ENCODE measurements at places on chromosomes 6 and 20. TPM values are rescaled to one million over a fixed set of nuclear protein-coding genes. Genes with fewer than 3 reads are reported as not detected.
A peak's percentile ranks its signal among the peaks of the same experiment; 100 is the strongest.

DNA sequence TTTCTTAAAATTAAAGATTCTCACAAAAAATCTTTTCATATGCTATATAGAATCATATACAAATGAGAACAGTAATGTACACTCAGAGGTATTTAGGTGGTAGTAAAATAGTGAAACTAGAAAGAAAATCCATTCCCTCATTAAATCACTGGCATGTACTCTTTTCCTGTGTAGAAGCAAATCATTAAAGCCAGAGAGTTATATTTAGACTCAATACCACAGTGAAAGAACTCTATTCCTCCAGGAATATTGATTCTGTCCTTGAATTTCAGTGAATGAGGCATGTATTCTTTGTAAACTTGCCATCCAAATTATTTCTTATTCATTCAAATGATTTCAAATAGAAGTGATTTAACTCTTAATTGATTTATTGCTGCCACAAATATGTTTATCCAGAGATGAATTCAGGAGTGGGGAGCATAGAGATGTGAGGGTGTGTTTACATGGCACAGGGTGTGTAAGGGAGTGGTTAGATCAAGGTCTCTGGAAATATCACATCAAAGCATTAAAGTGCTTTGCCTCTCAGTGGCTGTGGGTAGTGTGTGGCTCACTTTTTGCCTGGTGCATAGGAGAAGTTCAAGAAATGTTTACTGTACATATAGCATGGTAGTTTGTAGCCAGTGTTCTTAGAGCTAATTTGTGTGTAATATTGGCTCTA lies 141.2 kb downstream of the FAM83B start:
- DNase-seq = no peak

The ULBP3 gene
- 1.3 TPM for total RNA-seq

GRCh38 chr20:25223179-25223661 lies 24.7 kb upstream of the PYGB start:
- DNase-seq = no peak

The BFSP1 gene
- total RNA-seq = 0.39 TPM

DNA sequence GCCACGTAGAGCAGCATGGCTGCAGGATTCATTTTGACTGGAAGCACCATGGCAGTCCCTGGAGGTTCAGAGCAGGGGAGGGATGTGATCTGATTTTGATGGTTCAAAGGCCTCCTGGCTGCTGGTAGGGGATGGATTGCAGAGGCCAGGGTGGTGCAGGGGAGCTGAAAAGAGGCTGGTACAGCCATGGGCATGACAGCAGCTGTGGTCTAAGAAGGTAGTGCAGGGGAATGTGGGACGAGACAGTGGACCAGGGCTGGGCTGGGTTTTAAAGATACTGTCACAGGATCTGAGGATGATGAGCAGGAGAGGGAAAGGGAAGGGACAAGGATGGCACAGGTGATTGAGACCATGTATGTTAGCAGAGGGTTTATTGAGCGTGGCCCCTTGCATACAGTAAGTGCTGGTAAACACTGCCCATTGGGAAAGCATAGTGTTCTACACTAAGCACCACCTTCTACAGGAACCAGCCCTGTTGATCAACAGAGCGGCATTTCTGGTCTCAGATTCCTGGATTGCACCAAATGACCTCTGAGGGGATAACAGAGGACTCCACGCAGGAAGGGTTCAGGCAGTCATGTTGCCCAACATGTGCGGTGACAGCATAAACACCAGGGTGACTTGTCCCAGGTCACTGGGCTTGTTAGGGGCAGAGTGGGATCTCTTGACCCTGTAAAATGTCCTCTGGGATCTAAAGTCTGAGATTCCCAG lies 14.5 kb upstream of the SIRPA start:
- no peak for DNase-seq

DNA sequence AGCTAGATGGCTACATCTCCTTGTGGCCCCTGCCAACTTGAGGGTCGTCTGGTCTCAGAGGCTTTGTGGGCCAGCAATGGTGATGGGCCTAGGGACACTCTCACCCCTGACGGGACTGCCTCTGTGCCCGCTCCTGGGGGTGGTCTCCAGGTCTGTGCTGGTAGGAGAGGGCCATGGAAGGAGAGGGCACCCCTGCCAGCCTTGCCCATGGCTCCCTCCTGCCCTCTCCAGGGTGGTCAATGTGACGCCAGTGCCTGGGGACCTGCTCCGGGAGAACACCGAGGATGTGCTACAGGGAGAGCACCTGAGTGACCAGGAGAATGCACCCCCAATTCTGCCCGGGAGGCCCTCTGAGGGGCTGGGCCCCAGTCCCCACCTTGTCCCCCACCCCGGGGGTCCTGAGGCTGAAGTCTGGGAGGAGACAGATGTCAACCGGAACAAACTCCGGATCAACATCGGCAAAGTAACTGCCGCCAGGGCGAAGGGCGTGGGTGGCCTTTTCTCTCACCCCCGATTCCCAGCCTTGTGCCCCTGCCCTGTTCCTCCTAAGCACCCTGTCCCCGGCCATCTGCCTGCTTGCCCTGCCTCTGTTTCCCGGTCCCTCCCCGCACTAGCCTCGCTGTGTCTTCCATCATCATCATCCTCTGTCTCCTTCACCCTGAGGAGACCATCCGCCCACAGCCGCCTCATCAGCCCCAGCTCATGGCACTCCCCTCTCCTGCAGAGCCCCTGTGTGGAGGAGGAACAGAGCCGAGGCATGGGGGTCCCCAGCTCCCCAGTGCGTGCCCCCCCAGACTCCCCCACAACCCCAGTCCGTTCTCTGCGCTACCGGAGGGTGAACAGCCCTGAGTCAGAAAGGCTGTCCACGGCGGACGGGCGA lies 15.8 kb downstream of the TTBK1 start:
- DNase-seq = no peak

The IL17F gene
- total RNA-seq = 0.64 TPM

The PSORS1C2 gene
- total RNA-seq = not detected

DNA sequence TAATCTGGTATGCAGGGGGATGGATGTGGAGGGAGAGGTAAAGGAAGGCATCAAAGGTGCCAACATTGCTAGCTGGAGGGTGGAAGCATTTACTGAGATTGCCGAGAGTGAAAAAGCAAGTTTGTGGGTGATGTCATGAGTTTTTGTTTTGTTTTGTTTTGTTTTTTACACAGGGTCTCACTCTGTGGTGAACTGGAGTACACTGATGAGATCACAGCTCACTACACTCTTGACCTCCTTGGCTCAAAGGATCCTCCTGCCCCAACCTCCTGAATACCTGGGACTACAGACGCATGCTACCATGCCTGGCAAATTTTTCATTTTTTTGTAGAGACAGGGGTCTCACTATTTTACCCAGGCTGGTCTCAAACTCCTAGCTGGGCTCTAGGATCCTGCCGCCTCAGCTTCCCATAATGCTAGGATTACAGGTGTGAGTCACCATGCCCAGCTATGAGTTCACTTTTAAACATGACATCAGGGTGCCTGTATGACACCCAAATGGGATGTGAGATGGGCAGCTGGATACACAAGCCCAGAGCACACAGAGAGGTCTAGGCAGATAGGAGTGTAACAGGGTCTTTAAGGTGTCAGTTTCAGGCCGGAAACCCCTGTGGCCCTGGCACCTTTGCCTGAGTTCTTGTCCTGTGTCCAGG lies 35.1 kb upstream of the HMGA1 start:
- no peak for DNase-seq

GRCh38 chr6:149170564-149171452 lies 146.7 kb upstream of the TAB2 start:
- DNase-seq = no peak

The CFB gene
- 0.64 TPM for total RNA-seq

- DNase-seq = no peak
These were observed 420.6 kb upstream of the MMS22L start for GRCh38 chr6:97703661-97704060.

GRCh38 chr20:51037532-51038115 lies 14.7 kb upstream of the KCNG1 start:
- DNase-seq = no peak

The SLC22A2 gene
- not detected for total RNA-seq

DNA sequence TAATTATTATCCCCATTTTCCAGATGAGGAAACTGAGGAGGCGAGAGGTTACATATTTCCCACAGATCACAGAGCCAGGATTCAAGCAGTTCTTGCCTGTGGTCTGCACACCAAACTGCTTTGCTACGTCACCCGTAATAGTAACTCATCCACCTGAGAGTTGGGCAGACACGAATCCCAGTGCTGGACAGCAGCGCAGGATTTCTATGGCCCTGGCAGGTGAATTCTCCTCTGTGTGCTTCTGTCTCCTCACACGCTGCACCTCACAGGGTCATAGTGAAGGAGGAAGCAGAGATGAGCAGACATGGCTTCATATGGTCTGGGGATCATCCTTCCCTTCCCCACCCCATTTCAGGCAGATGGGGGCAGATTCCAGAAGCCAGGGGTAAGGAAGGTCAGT lies 127.0 kb upstream of the LRFN2 start:
- no peak for DNase-seq

- DNase-seq = no peak
These were observed 459.7 kb upstream of the HTR1E start for GRCh38 chr6:86477500-86478148.

GRCh38 chr6:92541448-92542060 lies 877.8 kb downstream of the EPHA7 start:
- no peak for DNase-seq

DNA sequence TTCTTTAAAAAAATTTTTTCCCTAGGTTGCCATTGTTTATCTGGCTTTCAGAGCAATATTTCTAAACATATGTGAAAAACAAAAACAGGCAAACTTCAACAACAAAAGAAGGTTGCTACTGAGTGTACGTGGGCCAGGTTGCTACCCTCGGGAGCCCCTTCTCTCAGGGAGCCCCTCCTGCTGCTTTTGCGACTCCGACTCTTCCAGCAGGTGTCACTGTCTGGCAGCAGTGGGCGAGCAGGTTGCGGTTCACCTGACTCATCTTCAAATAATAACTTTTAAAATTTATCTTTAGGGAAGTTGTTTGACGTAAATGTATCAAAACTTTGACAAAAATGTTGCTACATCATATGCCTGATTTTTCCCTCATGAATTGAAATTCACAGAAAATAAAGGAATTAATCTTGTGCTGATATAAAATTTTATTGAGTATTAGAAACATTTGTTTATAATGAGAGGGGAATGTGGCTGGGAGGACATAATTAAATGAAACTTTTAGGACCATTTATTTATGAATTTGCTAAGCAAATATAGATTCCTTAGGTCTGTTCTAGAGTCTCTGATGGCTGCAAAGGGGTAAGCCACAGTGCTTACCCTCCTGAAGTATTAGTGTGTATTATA lies 138.8 kb downstream of the HIVEP1 start:
- peak; percentile 32 for DNase-seq

GRCh38 chr6:56043761-56044160 lies 168.4 kb upstream of the BMP5 start:
- DNase-seq = no peak

GRCh38 chr6:162270966-162271365 lies 456.6 kb downstream of the PRKN start:
- DNase-seq = no peak

DNA sequence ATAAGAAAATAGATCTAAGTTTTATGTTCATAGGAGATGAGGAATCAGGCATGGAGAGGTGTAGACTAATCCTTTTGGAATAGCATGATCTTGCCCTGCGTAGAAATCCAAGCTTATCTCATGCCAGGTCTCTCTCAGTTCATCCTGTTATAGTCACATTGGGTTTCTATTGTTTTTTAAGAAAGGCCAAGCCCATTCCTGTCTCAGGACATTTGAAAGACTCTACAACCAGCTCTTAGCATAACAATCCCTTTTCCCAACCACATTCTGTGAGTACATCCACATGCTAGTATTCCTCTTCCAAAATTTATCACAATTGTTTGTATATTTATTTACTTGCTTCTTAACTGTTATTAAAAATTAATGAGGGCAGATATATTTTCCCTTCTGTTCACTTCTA lies 130.3 kb downstream of the MMUT start:
- DNase-seq = no peak

DNA sequence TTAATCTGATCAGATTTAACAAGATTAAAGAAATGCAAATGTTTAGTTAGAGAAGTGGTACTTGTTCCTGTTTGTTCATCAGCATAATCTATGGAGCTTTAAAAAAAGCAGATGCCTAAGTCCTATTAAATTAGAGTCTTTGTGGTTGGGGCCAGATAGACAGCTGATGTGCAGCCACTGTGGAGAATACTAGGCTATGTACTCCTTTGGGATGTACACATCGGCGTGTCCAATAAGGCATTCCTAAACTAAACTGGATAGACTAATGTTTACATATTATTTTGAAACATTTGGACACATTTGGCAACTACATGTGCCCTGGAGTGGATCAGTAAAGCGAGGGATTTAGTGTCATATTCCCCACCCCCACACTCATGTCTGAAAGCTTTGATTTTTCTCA lies 459.5 kb downstream of the LMBRD1 start:
- DNase-seq = no peak

DNA sequence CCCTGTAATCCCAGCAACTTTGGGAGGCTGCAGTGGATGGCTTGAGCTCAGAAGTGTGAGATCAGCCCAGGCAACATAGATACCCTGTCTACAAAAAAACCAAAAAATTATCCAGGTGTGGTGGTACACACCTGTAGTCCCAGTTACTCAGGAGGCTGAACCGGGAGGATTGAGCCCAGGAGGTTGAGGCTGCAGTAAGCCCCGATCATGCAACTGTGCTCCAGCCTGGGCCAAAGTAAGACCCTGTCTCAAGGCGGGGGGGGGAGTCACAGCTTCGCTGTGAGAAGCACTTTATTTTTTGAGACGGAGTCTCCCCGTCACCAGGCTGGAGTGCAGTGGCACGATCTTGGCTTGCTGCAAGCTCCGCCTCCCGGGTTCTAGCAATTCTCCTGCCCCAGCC lies 54.2 kb downstream of the EZR start:
- no peak for DNase-seq

DNA sequence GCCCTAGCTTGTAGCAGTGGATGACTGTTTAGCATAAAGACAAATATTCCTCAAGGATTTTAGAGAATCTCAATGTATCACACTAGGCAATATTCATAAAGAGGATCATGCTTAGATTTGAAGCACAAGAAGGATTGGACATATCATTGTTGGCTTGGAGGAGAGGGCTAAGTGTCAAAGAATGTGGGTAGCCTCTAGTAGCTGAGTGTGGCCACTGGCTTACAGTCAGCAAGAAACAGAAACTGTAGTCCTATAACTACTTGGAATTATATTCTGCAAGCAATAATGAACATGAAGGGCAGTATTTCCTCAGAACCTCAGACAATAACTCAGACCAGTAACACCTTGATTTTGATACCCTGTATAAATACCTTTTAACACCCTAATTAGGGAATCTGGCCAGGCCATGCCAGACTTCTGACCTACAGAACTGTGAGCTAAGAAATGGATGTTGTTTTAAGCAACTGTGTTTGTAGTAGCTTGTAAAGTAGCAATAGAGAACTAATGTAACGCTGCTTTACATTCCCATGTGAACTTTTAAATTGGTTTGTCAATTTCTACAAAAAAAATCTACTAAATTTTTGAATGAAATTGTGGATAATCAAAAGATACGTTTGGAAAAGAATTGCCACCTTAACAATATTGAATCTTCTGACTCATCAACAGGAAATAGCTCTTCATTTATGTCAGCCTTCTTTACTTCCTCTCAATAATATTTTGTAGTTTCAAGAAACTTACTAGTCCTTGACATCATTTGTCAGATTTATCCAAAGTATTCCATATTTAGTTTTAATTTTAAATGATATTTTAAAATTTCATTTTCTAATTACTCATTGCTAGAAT lies 65.2 kb upstream of the RSPO3 start:
- DNase-seq = no peak

The LKAAEAR1 gene
- total RNA-seq = not detected
